ENCODE measurements at places on chromosomes 5 and 9. TPM values are rescaled to one million over a fixed set of nuclear protein-coding genes. Genes with fewer than 3 reads are reported as not detected.

FBP1 gene
- 0.94 TPM for polyA plus RNA-seq

PRLR gene
- polyA plus RNA-seq = 0.50 TPM

PNPLA7 gene
- 0.72 TPM for polyA plus RNA-seq

FST gene
- 1.1 TPM for polyA plus RNA-seq

ASTN2 gene
- 7.3 TPM for polyA plus RNA-seq

BTNL3 gene
- not detected for polyA plus RNA-seq

HBEGF gene
- polyA plus RNA-seq = 6.7 TPM

TRAF2 gene
- 14.6 TPM for polyA plus RNA-seq

TRIM14 gene
- polyA plus RNA-seq = not detected

ELOVL7 gene
- polyA plus RNA-seq = 2.7 TPM

OBP2A gene
- not detected for polyA plus RNA-seq

UIMC1 gene
- 74.0 TPM for polyA plus RNA-seq

FOXD4L4 gene
- polyA plus RNA-seq = not detected

TRIM23 gene
- 28.2 TPM for polyA plus RNA-seq

AGXT2 gene
- not detected for polyA plus RNA-seq

SNX24 gene
- 12.8 TPM for polyA plus RNA-seq

GPX3 gene
- 4.0 TPM for polyA plus RNA-seq

OTP gene
- not detected for polyA plus RNA-seq

AHRR gene
- 0.26 TPM for polyA plus RNA-seq

IL3 gene
- polyA plus RNA-seq = not detected

KDM4C gene
- polyA plus RNA-seq = 20.7 TPM

INSL6 gene
- polyA plus RNA-seq = not detected

SPATA6L gene
- 0.89 TPM for polyA plus RNA-seq

OTULINL gene
- 7.2 TPM for polyA plus RNA-seq

FOXE1 gene
- 0.14 TPM for polyA plus RNA-seq

CETN3 gene
- 116 TPM for polyA plus RNA-seq

SPINK4 gene
- polyA plus RNA-seq = not detected

HMCN2 gene
- polyA plus RNA-seq = 0.18 TPM

DPYSL3 gene
- polyA plus RNA-seq = 736 TPM

JAKMIP2 gene
- 46.3 TPM for polyA plus RNA-seq

FOXD4L3 gene
- not detected for polyA plus RNA-seq

CDC20B gene
- polyA plus RNA-seq = 0.28 TPM

C9 gene
- polyA plus RNA-seq = not detected

LAMC3 gene
- polyA plus RNA-seq = 0.04 TPM

RICTOR gene
- polyA plus RNA-seq = 16.1 TPM

GPSM1 gene
- 117 TPM for polyA plus RNA-seq

C5orf34 gene
- 12.7 TPM for polyA plus RNA-seq

STK32A gene
- 23.1 TPM for polyA plus RNA-seq

CDX1 gene
- not detected for polyA plus RNA-seq

RGP1 gene
- 9.9 TPM for polyA plus RNA-seq

HABP4 gene
- polyA plus RNA-seq = 14.7 TPM

NKD2 gene
- polyA plus RNA-seq = 7.2 TPM

ADCY2 gene
- 1.9 TPM for polyA plus RNA-seq

PRRX2 gene
- not detected for polyA plus RNA-seq

GKAP1 gene
- polyA plus RNA-seq = 6.9 TPM

ACSL6 gene
- 30.5 TPM for polyA plus RNA-seq

Data from neural cell (in vitro differentiated cells).